Stimulated activated CD8-positive, alpha-beta memory T cell treated with anti-CD3 and anti-CD28 coated beads, Interleukin-7, amount 100 ng/mL, for 1 hour (primary cell): ENCODE measurements at places on chromosomes 3 and 15.

- no peak for DNase-seq
These were observed 19.7 kb downstream of the FAM107A start for GRCh38 chr3:58557491-58557890.

GRCh38 chr15:46034755-46035154 lies 399.9 kb downstream of the SQOR start:
- no peak for DNase-seq

GRCh38 chr15:98080791-98081190 lies 120.3 kb downstream of the ARRDC4 start:
- DNase-seq: no peak

DNA sequence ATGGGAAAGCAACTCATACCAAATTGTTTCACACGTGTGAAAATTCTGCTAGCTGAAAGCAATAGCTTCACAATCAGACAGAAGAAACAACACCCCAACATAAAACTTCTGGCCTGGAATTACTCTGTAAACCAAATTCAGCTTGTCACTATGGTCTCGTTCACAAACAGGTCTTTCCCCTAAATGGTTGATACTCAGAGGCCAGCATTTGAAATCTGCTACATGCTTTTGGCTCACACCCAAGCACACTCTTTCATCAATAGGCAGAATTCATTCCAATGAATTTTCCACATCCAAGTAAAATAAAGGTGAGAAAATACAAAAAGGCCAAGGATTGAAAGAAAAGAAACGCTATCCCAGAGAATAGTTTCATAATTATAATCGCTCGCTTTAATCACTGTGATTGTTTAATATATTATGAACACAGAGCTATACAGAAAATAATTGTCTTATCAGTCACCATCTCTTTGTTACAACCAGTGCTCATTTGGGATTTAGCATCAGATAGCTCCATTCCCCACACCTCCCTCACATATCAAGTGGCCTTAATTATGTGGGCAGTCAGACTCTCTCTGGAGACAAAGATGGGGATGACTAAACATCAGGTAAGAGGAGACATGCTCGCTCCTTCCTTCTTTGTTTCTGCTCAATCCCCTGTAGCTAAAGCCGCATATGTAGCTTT lies 503.8 kb upstream of the ARRDC4 start:
- DNase-seq: no peak

DNA sequence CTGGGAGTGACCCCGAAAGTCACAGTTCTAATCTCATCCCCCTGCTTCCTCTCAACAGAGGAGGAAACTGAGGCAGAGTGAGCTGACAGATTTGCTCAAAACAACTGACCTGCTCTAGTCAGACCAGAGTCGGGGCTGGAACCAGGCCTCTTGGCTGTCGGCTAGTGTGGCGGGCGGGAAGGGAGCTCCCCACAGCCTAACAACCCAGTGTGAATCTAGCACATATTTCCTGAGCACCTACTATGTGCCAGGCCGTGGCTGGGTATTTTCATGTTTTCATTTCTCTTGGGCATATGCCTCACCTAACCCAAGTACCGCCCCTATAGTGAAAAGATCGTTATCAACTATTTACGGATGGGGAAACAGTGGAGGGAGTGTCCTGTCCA lies 27.2 kb downstream of the GRIP2 start:
- DNase-seq: no peak

- DNase-seq: no peak
These were observed 95.3 kb upstream of the DLG1 start for GRCh38 chr3:197393711-197394110.

DNA sequence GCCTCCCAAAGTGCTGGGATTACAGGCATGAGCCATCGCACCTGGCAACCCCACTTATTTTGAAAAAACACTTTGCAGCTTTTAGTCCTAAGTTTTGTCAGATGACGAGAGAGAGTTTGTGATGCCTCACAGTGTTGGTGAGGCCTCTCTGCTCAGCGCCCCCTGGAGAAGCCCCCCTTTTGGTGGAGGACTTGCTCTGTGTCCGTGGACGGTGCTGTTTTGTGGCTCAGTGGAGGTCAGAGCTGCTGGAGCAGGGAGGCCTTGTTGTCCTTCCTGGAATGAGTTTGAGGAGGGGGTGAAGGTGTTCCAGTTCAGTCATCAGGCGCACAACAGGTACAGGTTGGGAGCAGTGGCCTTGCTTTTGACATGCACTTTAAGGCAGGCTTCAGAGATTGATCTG lies 58.0 kb downstream of the PGPEP1L start:
- DNase-seq: no peak

GRCh38 chr3:187737006-187737367 lies 8.3 kb downstream of the BCL6 start:
- DNase-seq: no peak

DNA sequence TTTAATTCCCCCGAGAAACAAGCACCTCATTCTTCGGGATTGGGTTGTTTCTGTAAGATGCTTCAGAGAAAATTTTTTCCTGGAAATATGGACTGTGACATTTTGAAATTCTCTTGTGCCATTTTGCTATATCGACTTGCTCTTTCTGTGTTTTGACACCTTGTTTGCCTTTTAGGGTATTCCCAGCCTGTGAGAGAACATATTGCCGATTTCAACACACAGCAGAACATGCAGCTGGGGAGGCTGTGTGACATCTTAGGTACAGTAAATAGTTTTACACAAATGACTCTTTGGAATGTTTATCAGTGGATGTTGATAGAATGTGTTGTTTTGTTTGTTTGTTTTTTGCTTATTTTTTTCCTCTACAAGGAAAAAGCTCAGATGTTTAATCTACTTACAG lies 130.2 kb downstream of the IQCH start:
- DNase-seq: no peak

- DNase-seq: no peak
These were observed 34.3 kb upstream of the ANKRD34C start for GRCh38 chr15:79248183-79248582.

DNA sequence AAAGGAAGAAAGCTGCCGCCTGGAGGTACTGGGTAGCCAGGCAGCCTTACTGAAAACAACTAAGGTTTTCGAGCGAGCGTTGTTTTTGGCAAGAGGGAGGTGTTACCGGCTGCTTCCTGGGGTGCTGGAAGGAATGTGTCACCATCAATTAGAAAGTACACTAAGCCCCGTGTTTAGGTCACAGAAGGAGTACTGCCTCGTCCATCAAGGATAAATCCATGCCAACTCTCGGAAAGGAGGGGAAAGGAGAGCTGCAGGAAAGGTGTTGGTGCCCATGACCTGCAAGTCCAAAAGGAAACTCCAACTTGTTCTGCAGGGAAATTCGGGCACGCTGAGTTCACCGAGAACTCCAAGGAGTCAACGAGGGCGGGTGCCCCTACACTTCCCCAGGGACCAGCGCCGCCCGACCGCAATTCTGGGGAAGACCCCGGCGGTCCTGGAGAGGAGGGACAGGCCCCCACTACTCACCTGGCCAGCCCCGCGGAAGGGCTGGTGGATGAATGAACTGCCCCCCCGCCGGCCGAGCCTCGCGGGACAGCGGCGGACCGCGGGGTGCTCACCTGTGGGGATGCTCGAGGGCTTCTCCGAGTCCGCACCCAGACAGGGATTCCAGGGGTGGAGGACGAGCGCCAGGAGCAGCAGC lies 542 bp downstream of the PLOD2 start:
- DNase-seq: no peak

DNA sequence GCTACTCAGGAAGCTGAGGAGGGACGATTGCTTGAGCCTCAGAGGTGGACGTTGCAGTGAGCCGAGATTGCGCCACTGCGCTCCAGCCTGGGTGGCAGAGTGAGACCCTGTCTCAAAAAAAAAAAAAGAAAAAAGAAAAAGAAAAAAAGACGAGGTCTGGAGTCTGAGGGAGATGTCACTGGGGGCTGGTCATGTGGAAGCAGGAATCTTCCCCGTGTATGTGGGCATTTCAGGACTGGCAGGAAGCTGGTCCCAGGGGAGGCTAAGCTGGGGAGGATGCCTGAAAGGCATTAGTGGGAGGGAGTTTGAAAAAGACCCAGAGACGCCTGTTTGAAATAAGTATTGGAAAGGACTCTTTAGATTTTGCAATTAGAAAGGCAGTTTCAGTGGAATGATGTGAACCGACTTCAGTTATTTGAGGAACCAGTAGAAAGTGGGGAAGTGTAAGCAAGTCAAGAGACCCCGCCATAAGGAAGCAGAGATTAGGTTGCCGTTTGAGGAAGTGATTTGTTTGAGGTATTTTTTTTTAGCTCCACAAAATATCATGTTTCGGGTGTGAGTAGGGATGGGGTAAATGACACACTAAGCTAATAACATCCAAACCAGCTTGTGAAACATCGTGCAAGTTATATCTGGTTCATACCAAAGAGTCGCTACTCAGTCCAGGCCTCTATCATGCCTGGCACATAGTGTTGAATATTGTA lies 55.5 kb downstream of the ST6GAL1 start:
- DNase-seq: no peak

DNA sequence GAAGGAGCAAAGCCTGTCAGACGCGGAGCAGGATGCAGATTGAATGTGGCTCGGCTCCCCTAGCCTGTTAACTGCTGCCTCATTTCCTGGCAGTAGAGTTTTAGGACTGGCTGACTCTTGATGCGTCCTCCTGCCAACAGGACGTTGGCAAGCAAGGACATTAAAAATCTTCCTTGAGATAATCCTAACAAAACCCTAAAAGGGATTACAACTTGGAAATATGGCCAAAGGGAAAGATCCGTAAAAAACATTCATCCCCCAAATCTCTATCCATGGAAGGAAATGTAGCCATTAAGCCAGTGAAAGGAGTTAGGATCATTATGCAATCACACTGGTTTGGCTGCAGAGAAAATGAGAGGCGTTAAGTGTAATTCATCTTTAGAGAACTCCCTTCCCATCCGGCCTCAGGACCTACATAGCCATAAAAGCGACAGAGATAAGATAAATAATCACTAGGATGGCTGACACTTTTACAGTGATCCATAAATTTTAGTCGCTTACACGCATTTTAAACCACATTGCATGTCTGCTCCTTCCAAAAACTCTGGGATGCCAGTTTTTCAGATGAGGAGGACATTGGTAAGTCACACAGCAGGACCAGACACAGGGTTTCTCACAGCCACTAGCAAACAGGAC lies 44.5 kb upstream of the C3orf80 start:
- DNase-seq: no peak
